ENCODE measurements at places on chromosomes 7 and 10.

GRCh38 chr10:70829543-70829942 is 13.8 kb downstream of the SGPL1 start:
- DNase-seq: no peak

- DNase-seq: no peak
These were observed 58.0 kb upstream of the PRKAR2B start for GRCh38 chr7:106986450-106986977.

GRCh38 chr7:153522261-153522660 is 529.9 kb upstream of the DPP6 start:
- DNase-seq: no peak

GRCh38 chr7:21641546-21641945 is 98.7 kb downstream of the DNAH11 start:
- DNase-seq: no peak

DNA sequence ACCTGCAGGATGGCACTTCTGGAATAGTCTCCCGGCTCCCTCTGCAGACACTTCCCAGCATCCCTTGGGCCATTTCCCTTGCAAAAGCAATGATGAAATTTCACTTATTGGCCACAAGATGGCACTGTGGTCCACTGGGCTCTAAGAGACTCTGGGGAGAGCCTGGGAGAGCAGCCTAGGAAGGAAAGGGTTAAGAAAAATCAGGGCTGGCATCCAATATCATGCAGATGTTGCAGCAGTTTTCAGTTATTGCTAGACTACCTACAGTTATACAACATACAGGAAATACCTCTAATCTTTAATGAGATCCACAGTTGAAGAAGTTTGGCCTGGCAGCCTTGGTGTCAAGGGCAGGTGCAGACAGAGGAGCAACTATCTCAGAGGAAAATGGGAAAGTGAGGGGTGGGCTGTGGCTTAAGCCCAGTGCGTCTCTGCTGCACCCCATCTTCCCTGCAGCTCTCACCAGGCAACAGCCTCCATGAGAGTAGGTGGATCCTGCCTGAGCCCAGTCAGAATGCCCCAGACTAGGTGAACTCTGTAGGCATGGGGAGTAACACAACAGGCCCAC is 100.2 kb upstream of the PRSS58 start:
- no peak for DNase-seq

All from stimulated activated CD4-positive, alpha-beta T cell treated with anti-CD3 and anti-CD28 coated beads, Interleukin-1b, Interleukin-23, amount 100 ng/mL, for 4 hours (primary cell).